ENCODE measurements at places on chromosomes 7 and 10.
A peak's percentile ranks its signal among the peaks of the same experiment; 100 is the strongest.

- DNase-seq: no peak
These were observed 117.9 kb downstream of the MTPAP start for GRCh38 chr10:30231071-30231652.

GRCh38 chr10:24494236-24494635, 229.5 kb downstream of the ARHGAP21 start:
- no peak for DNase-seq

GRCh38 chr7:45660201-45660900, 86.2 kb downstream of the ADCY1 start:
- no peak for DNase-seq

DNA sequence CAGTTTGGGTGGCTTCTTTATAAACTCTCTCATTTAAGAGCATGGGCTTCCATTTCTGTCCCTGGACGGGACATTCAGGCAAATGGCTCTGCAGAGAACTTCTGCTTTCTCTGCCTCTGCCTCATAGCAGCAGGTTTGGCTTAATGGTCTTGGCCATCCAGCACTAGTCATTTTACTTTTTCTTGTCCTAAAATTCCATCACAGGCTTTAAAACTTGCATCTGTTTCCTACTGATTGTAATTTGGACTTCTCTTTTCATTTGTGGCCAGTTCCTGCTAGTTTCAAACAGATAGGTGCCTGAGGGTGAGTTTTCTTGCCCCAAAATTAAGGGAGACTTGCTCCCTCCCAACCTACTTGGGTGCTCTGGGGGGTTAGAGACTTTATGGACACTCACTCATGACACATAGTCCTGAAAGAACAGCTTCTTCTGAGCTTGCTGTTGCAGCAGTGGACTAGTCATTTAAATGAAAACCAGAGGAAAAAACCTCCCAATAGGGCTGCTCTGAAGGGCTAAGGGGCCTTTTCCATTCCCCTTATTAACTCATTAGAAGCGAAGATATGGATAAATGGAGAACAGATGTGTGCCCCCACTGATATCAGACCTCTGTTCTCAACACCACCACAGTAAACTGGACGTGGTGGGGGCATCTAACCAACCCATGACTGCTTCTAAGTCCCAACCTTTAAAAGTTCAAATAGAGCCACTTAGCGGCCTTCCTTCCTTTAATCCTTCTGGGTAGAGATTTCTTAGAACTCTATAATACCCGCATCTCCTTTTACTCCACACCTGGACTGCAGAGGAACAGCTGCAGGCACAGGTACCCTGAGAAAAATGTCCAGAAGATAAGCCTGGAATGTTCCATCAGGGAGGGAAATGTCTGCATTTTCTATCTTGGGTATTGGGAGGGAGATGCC, 38.8 kb downstream of the SVOPL start:
- DNase-seq: no peak

DNA sequence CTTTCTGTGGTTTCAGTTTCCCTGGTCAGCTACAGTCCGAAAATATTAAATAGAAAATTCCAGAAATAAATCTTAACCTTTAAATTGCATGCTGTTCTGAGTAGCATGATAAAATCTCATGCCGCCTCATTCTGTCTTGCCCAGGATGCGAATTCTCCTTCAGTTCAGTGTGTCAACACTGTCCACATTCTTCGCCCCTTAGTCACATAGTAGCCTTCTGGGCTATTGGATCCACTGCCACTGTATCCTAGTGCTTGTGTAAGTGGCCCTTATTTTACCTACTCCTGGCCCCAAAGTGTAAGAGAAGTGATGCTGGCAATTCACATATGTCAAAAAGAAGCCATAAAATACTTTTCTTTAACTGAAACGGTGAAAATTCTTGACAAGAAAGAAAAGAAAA, 129.6 kb downstream of the ZWINT start:
- DNase-seq: no peak

GRCh38 chr7:111678281-111678680, 116.0 kb upstream of the IMMP2L start:
- DNase-seq: no peak

DNA sequence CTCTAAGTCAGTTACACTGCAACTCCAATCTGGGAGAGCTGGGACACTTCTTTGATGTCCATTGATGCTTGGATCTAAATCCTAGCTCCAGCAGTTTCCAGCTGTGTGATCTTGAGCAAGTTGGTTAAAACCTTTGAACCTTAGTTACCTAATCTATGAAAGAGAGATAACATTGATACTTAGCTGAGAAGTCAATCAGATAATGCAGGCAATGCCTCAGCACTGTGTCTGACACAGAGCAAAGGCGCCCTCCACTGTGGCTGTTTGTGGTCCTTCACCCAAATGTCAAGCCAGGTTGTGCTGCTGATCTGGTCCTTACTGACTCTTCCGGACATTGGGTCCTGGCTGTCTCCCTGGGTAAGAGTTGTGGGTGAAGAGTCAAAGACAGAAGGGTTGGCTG, 20.2 kb downstream of the DNTT start:
- DNase-seq: no peak

DNA sequence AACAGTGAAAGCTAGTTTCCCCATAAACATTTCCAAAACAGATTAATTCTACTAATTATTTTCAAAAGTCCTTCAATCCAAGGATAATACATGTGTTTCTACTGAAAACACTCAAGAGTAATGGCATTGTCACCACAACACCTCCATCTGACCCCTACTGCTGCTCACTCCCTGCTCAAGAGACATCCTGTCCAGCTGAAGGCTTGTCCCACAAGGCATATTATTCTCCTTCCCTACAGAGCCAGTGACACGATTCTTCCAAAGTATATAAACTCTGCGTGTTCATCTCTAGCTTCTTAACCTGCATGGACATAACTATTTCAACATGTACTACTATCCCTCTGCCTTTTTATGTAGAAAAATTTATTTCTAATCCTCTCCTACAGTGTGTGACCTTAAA, 182.1 kb downstream of the CPEB3 start:
- DNase-seq: no peak

GRCh38 chr10:3996697-3997096, 211.7 kb upstream of the KLF6 start:
- DNase-seq: no peak

DNA sequence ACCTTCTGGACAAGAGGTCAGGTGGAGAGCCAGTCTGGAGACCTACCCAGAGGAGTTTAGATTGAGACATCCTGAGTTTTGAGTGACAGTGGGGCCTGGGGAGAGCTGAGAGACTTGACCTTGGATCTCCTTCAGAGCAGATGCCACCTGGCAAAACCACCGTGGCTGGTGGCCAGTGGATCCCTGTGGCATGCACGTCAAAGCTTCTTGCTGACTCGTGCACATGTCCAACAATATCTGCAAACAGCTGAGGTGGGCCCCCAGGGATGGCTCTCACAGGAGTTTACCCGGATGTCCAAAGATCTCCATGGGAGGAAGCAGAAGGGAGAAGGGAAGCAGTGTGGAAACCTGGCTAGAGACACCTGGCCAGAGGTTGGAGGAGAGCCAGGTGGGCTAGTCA, 230.5 kb downstream of the FANK1 start:
- DNase-seq: no peak

- no peak for DNase-seq
These were observed 129.9 kb downstream of the CCNY start for GRCh38 chr10:35466170-35466569.

DNA sequence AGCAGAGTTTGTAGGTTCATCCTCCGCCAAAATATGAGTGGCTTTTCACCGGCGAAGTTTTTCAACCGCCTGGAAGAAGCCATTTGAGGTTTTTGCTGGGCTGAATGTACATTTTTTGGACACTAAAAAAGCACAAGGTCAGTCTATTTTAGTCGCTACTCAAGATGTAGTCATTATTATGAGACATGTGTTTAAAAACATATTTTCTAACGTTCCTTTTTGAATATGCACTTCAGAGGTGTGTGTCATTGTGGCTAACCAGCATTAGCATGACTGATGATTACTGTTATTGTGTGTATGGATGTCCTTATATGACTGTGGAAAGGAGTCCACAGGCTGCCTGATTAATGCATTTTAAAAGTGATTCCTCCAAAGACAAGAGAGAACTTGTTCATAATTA, 605.4 kb downstream of the INHBA start:
- DNase-seq: peak; percentile 35

- no peak for DNase-seq
These were observed 246.1 kb downstream of the REEP3 start for GRCh38 chr10:63767138-63767801.

- no peak for DNase-seq
These were observed 23.5 kb upstream of the CARD11 start for GRCh38 chr7:3067193-3067592.

GRCh38 chr10:69451209-69451783, at the start of gene TSPAN15:
Gene TSPAN15 (plus strand): TSS chr10:69451465. CDS start chr10:69451595, 130 bp downstream.
- peak; percentile 84 for DNase-seq

DNA sequence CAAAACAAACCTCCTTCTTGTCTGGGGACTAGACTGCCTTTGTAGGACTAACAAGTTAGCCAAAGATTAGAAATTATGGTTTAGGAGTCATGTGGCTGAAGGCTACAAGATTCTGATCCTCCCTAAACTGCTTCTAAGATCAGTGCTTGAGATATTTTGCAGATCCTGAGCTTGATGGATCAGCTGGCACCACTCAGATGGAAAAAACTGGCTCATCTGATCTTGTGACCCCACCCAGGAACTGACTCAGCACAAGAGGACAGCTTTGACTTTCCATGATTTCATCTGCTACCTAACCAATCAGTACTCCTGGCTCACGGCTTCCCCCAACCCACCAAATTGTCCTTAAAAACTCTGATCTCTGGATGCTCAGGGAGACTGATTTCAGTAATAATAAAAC, 271.5 kb upstream of the TAC1 start:
- no peak for DNase-seq

DNA sequence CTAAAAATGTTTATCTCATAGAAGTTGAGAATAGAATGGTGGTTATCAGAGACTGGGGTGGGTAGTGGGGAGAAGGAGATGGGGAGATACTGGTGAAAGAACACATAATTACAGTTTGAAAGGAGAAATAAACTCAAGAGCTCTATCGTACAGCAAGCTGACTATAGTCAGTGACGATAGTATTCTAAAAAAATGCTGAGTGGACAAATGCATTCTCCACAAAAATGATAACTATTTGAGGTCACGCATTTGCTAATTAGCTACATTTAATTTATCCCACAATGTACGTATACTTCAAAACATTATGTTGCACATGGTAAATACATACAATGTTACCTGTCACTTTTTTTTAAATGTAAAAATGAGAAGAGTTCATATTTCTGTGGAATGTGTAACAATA, 507.7 kb downstream of the CALN1 start:
- no peak for DNase-seq

- peak; percentile 32 for DNase-seq
These were observed 5.5 kb upstream of the GNAT3 start for GRCh38 chr7:80517282-80517747.

- no peak for DNase-seq
These were observed 24.8 kb upstream of the UNC5B start for GRCh38 chr10:71187600-71187999.

- DNase-seq: peak; percentile 53
These were observed 6.7 kb upstream of the KLRG2 start for GRCh38 chr7:139490130-139490529.

GRCh38 chr7:143492043-143492471, 14.4 kb downstream of the TAS2R41 start:
- peak; percentile 80 for DNase-seq
